Stimulated activated CD4-positive, alpha-beta T cell treated with anti-CD3 and anti-CD28 coated beads, Interleukin-2, amount 100 ng/mL, for 4 hours (primary cell): ENCODE measurements at places on chromosomes 4 and X.

DNA sequence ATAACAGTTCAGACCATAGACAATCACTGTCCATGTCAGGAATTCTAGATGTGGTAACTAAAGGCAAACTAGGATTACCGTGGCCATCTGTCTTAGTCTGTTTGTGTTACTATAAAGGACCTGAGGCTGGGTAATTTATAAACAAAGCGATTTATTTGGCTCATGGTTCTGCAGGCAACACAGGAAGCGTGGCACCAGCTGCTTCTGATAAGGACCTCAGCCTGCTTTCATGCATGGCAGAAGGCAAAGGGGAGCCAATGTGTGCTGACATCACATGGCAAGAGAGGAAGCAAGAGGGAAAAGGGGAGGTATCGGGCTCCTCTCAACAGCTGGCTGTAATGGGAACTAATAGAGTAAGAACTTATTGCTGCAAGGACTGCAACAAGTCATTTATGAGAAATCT is 376.7 kb downstream of the GPM6A start:
- no peak for DNase-seq

DNA sequence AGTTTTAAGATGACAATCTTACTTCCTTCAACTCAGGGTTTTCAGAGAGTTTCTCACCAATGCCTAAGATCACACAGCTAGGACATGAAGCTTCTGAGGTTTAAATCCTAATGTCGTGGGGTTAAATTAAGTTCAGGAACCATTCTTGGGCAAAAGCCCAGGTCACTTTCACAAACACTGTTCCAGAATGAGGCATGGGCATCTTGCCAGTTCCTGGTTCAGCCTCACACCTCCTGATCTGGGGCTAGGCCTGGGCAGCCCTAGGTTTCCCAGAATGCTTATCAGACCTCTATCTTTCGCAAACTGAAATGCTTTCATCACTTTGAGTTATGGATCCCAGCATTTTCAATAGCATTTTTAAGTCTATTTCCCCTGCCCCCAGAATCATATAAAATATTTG is 224.8 kb upstream of the EDA2R start:
- DNase-seq: no peak

DNA sequence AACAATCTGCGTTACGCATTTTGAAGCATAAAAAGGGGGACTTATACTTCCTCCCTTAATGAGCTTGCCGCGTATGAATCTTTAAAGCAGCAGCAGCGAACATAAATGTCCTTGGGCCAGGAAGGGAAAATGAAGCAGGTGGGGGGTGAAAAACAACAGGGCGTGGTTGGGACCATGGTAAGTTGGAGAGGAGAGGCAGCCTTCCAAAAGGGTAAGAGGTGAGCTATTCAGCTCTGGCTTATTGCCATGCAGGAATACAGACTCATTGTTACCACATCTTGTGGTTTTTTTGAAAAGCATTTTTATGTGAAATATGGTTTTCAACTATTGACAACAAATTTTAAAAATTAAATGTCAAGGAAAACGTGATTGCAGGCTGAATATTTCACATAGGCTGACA is 710.7 kb upstream of the FAM241A start:
- DNase-seq: no peak

DNA sequence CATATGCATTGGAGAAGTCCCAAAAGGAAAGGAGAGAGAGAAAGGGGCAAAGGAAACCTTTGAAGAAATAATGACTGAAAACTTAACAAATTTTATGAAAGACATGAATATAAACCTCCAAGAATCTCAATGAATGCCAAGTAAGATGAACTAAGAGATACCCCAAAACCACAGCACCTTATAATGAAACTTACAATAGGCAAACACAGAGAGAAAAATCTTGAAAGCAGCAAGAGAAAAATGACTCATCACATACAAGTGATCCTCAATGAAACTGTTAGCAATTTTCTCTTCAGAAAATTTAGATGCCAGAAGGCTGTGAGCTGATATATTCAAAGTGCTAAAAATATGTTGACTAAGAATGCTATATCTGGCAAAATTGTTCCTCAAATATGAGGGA is 10.1 kb downstream of the SMIM10L2A start:
- no peak for DNase-seq

DNA sequence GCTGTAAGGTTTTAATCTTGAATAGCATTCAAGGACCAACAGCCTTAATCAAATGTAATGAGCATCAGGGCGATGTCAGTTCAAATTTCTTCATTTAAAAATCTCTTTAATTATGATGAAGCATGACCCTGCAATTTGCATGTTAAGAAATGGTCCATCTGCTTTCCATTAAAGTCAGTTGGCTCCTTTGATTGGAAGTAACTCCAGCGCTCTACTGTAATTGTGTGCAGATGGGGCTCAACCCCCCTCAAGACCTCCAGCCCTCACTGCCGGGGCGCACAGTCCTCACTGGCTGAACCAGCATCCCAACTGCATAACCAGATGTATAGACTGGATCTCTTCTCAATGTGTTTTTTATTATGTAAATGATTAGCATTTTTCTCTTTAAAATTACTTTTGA is 126.9 kb downstream of the VCX3B start:
- DNase-seq: no peak

DNA sequence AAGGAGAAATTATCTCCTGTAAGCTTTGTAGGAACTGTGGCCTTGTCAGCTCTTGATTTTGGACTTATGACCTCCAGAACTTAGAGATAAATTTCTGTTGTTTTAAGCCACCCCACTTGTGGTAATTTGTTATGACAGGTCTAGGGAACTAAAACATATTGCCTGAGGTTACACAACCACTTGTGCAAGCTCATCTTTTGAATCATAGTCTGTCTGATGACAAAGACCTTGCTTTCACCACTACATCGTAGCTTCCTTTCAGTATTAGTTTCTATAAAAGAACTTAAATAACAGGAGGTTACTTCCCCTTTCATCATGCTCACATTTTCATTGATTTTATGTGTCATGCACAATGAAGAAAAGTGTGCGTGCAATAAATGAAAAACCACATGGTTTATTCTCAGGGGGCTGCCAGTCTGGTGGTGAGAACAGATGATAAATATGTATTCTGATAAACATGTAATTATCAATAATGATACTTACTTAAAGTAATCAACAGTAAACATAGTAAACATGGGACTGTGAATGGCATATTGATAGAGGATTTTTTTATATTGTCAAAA is 690.0 kb upstream of the HS3ST1 start:
- DNase-seq: no peak

DNA sequence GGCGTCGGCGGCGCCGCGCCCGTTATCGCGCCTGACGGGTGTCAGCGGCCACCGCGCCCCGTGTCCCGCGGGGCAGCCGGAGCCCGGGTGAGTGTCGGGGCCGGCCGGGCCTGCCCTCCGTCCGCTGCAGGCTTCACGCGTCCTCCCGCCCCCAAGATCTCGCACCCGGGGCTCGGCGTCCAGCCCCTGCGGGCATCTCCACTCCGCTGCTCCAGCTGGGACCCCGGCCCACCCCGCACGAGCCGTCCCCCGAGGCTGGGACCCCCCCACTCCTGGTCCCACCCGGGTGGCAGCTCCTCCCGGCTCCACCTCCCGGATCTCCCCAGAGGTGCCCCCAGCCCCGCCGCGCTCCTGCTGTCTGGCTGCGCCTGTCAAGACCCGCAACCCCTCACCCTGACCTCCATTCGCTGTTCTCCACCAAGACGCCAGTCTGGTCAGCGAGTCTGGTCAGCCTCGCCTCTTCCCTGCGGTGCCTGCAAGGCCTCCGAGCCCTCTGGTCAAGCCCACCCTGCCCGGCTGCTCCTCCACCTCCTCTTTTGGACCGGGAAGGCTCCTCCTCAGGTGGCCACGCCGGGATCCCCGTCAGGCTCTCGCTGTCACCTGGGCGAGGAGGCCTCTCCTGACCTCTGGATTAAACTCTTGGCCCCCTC is 66.0 kb upstream of the NKX1-1 start:
- no peak for DNase-seq

GRCh38 chrX:70174754-70175153 is 2.5 kb upstream of the DGAT2L6 start:
- no peak for DNase-seq

- no peak for DNase-seq
Measured at GRCh38 chrX:47059142-47059874, 18.9 kb upstream of the RGN start.

- no peak for DNase-seq
Measured at GRCh38 chr4:168154546-168155277, 62.4 kb downstream of the ANXA10 start.

DNA sequence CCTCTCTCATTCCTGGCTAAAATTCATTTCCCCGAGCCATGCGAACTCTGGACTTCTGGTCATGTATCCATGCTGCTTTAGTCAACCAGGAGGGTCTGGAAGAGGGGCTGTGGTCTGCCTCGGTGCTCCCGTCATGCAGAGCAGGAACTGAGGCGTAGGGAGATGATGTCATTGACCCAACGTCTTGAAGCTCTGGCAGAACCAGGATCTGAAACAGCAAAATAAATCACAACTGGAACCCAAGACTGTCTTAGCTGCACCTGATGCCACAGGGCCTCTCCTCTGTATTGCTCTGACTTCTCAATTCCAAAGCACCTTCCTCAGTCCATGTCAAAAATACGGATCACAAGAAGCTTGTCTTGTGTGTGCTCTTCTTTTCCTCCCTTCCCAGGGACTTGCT is 131.0 kb upstream of the LDB2 start:
- no peak for DNase-seq

DNA sequence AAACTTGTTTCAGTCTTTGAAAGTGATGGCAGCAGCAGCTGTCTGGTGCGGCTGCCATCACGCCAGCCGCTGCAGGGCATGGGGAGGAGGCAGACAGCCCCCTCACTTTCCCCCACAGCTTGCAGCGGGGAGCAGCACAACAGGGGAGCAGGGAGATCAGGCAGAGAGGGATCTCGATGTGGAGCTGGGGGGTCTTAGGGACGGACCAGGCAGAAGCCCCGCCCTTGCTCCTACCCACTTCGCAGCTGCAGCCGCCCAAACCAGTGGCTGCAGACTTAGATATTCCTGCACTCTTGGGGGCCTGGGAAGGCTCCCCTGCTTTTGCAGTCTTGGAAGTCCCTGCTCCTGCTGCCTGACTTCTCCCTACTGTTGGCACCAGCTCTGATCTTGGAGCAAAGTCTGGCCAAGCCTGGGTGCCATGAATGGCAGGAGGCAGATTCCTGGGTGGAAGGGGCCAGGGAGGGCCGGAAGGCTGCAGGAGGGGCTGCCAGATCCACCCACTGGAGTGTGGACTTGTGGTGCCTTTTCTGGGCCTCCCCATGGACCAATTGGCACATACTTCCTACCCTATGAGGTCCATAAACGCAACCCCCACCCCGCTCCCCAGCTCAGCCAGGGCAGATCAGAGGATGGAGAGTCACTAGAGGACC is 14.0 kb upstream of the MFAP3L start:
- DNase-seq: no peak

- no peak for DNase-seq
Measured at GRCh38 chr4:151408380-151408629, 671 bp upstream of the FHIP1A start.

GRCh38 chr4:184343502-184344177 is 126.0 kb upstream of the ENPP6 start:
- DNase-seq: peak; percentile 10

DNA sequence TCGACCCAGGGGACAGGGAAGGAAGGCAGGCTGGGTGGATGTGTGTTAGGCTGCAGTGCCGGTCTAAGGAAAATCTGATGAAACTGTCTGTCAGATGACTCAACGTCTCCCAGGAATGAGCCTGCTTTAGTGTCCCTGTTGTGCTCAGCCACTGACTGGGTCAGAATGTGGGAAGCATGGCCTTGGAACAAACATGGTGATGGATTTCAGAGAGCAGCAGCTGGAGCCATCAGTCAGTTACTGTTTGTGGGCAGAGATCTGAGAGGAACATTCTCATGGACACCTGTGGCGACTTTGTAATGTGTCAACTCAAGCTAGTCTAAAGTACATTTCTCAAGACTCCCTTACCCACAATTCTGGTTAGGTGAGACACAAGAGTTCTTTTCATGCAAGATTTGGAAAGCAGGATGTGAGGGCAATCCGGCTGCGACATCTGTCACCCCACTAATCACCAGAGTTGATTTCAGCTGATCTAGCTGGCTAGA is 63.2 kb downstream of the ANAPC10 start:
- DNase-seq: no peak

DNA sequence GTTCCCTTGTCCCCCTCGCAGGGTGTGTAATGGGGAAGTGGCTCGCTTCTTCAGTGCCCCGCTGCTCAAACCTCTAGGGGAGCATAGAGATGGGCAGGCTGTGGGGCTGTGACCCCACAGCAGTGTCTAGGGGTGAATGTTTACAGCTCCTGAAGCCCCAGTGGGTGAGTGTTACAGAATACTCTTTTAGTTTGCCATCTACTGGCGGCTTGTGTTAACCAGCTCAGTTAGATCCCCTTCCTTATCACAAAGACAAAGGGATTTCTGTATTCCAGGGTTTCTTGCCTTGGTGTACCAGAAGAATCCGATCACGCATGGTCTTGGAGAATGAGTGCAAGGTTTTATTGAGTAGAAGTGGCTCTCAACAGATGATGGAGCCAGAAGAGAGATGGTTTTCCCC is 108.1 kb upstream of the IQCM start:
- DNase-seq: no peak

GRCh38 chrX:9403374-9403773 is 61.5 kb upstream of the TBL1X start:
- no peak for DNase-seq

GRCh38 chrX:38599796-38600755 is 38.7 kb downstream of the TSPAN7 start:
- DNase-seq: no peak

DNA sequence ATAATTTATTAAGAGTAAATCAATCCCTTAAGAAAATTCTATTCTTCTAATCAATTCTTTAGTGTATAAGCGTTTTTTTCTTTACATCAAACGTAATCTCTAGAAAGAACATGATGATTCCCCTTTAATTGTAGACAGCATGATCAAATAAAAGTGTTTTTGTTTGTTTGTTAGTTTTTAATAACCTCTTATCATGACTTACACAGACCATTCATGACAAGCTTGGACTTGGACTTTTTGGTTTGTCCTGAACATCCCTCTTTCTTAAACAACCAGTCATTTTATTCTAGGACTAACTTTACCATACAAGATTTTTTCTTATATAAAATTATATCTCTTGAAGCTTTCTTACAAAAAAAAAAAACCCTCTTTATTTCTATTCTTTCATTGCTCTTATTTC is 344.6 kb upstream of the SPOCK3 start:
- no peak for DNase-seq

DNA sequence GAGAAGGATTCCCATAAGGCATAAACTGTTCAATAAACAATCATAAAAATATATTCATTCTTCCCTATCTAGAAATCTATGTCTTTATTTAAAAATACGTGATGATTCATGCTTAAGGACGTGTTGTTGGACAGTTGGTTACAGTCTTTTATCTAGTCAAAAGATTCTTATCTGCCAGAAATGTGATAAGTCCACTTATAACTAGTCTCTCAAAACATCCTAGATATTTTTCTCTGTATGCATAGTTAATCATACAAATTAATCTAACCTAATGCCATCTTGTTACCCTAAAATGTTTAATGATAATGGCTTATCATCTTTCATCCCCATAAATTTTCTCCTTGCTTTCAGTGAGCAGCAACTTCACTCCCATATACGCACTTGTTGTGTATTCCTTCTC is 89.0 kb downstream of the SLC39A8 start:
- no peak for DNase-seq
